Ovary (tissue), 10 donors: ENCODE measurements at places on chromosomes 2 and 18. TPM values are rescaled to one million over a fixed set of nuclear protein-coding genes. Genes with fewer than 3 reads are reported as not detected.

DNA sequence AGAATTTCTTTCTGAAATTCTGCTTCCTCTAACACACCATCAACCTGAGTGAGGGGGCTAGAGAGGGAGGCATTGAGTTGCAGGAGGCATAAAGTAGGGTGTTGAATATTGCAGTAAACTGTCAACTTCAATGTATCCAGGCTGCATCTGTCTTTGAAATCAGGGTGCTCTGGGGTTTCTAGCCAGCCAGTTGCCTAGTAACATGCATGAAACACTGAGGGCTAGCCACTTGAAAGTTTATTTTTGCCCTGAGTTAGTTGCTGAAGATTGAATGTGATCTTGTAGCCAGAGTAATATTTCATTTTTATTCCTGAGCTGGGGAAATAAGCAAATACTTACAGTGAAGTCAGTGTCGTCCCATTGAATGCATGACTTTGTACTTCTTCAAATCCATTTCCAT is 41.9 kb downstream of the LHCGR start:
- no peak overlapping the region for H3K27ac ChIP-seq
- no peak overlapping the region for H3K4me3 ChIP-seq
- no peaks in the 10 kb centered on the region for H3K36me3 ChIP-seq

DNA sequence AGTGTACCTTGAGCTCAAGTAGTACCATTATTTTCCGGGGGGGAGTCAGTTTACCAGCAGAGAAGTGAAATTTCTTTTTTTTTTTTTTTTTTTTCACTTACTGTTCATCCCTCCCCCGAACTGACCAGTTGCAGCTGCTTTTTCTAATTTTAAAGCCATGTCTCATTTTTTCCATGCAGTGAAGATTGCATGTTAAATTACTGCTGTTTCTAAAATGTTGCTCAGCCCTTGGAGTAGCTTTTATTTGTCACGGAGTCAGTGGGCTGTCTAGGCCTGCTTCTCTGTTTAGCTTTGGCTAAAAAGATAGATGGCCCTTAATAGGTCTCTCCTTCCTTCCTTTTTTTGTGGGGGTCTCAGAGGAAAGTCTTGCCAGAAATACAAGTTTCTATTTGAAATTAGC is 70.2 kb downstream of the NGEF start:
- H3K27me3 ChIP-seq: no peaks in the 10 kb centered on the region
- no peak overlapping the region for H3K27ac ChIP-seq
- H3K4me1 ChIP-seq: no peaks in the 10 kb centered on the region
- DNase-seq: no peak
- no peak overlapping the region for H3K4me3 ChIP-seq

GRCh38 chr2:111622859-111623258 is 261.1 kb downstream of the ANAPC1 start:
- H3K4me1 ChIP-seq: peaks cover 2% of the 10 kb centered on the region
- no peak for DNase-seq
- no peak overlapping the region for H3K4me3 ChIP-seq

DNA sequence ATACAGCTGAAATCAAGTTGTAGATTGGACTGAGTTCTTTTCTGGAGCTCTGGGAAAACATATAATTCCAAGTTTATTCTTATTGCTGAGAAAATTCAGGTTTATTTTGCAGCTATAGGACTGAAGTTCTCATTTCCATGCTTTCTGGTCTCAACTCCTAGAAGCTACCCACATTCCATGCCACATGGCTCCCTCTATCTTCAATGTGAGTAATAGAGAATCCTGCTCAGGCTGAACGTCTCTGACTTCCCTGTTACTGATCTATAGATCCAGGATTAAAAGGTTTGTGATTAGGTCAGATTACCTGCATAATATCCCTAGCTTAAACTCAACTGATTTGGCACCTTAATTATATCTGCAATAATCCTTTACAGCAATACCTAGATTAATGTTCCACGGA is 453.8 kb upstream of the MC4R start:
- no peak overlapping the region for H3K27ac ChIP-seq
- H3K4me3 ChIP-seq: no peak overlapping the region

- no peak overlapping the region for H3K4me3 ChIP-seq
- DNase-seq: no peak
- H3K27ac ChIP-seq: no peak overlapping the region
- no peaks in the 10 kb centered on the region for H3K36me3 ChIP-seq
- no peaks in the 10 kb centered on the region for H3K27me3 ChIP-seq
Measured at GRCh38 chr2:12274591-12274990, 442.1 kb upstream of the TRIB2 start.

DNA sequence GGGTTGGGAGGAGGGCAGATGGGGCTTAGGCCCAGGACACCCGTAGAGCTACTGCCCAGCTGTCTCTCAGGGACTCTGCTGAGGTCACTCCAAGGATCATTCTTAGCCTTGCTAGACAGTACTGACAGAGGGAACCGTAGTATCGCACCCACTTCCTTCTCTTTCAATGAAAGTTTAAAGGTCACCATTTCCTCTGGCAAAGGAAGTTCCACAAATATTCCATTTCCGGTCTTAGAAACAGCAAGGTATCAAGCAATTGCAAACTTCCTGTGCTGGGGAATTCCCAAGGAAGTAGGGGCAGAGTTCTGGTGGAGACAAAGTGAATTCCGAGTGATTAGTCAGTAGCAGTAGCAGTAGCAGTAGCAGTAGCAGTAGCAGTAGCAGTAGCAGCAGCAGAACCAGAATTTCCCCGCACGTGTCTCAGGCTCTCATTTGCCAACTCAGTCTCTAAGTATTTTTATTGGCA is 24.7 kb downstream of the IL1B start:
- H3K4me1 ChIP-seq: no peaks in the 10 kb centered on the region
- no peak overlapping the region for H3K4me3 ChIP-seq
- H3K36me3 ChIP-seq: no peaks in the 10 kb centered on the region
- H3K27ac ChIP-seq: no peak overlapping the region

DNA sequence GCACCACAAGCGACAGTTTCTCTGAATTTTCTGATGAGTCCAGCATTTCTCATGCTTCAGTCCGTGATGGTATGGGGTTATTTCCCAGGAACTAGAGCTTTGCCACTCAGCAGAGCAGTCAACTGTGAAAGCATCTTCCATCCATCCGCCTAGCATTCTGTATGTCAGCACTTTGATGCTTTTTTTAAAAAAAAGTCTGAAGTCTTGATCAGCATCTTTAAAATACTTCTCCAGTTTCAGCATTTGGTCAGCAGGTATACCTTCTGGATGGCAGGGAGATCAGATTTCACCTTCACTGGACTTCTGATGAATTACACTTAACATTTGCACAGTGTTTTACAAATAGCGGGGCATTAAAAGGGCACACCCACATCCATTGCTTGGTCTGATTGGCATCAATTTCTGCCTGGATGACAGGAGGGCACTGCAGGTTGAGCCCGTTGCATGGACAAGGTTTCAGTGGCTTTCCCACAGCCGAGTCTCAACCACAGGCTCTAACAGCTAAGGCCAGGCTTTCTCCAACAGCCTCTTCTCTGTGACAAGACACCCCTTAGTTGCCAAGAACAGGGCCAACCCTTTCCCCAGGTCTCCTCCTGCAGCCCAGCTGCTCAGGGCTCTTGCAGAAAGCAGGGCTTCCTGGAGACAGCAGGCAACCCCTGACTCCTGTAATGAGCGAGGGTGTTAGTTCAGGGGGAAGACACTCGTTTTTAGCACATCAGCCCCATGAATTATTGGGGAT is 54.0 kb downstream of the EMILIN2 start:
- no peak overlapping the region for H3K4me3 ChIP-seq
- no peak for DNase-seq
- peak overlapping the region; percentile 88 for H3K27ac ChIP-seq
- H3K27me3 ChIP-seq: no peaks in the 10 kb centered on the region
- H3K36me3 ChIP-seq: no peaks in the 10 kb centered on the region

GRCh38 chr2:89763581-89764485 is 1072.4 kb downstream of the RPIA start:
- no peak overlapping the region for H3K4me3 ChIP-seq
- no peak overlapping the region for H3K27ac ChIP-seq
- H3K36me3 ChIP-seq: no peaks in the 10 kb centered on the region
- no peaks in the 10 kb centered on the region for H3K27me3 ChIP-seq
- DNase-seq: peak; percentile 23

Gene KCNG2
- total RNA-seq: 0.23 TPM

Gene GALM
- total RNA-seq: 9.8 TPM

Gene CFAP53
- total RNA-seq: 0.43 TPM

Gene SPHKAP
- total RNA-seq: 2.9 TPM

Gene HOXD12
- total RNA-seq: not detected

Gene CFC1
- 0.34 TPM for total RNA-seq
